ENCODE measurements at places on chromosomes 13 and 19.

DNA sequence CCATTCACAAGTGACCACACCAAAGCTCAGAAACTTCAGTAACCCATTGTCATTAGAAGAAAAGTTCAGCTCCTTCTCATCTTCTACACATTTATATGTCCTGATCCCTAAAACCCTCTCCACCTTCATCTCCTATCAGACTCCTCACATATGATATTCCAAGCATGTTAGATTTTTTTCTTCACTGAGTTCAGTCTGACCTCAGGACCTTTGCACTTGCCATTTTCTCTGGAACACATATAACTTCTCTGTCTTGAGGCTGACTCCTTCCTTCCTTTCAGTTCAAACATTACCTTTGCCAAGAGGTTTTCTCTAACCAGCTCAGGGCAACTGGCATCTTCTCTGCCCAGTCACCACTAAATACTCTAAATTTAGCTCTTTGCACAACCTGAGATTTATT is 54.1 kb downstream of the C13orf42 start:
- DNase-seq, result no peak

DNA sequence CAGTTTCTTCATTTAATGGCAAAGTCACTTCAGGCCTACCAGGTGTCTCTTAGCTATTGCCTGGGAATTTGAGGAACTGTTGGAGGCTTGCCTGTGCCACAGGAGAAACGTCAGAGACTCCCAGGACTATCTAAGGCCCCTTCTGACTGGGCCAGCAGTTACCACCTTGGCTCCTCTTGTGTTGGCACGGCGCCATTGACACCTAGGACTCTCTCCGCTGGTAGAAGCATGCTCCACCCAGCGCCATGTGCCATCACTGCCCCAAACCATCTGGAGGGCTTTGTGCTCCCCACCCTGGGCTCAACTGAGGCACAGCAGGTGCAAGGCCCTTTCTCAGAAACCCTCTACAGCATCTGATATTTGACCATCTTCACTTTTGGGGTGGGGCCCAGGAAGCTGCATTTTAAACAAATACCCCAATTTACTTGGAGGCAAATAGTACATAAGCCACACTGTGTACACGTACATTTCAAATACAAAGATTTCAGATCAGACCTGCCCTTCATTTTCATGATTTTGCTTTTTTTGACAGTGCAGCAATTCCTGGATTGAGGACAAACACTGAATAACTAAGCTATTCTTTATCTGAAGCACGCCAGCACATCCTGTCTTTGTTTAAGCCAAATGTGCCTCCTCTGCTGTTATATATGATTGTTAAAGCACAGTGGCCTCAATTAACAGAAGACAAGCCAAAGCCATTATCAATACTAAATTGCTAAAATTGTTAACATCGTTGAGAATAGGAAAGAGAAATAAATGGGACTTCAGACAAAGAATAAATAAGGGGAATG is 59.9 kb upstream of the TPP2 start:
- DNase-seq, result no peak

GRCh38 chr19:40424637-40425449 is 949 bp downstream of the SERTAD1 start:
- DNase-seq, result no peak

DNA sequence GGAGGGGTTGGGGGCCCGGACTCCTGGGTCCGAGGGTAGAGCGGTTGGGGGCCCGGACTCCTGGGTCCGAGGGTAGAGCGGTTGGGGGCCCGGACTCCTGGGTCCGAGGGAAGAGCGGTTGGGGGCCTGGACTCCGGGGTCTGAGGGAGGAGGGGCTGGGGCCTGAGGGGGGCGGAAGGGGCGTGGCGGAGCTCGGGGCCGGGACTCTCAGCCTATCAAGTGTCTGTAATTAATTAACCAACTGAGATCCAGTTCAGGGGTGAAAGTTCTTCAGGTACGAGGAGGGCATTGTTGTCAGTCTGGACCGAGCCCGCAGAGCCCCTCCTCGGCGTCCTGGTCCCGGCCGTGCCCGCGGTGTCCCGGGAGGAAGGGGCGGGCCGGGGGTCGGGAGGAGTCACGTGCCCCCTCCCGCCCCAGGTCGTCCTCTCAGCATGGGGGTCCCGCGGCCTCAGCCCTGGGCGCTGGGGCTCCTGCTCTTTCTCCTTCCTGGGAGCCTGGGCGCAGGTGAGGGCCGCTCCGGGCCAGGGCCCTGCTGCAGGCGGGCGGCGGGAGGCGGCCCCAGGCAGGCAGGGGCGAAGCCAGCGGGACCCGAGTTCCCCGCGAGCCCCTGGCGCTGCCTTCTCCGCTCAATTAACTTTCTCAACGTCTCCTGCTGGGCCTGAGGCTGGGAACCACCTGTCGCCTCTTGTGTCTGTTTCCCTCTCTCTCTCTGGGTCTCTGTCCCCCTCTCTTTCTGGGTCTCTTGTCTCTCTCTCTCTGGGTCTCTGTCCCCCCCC is 697 bp downstream of the FCGRT start:
- no peak for DNase-seq

GRCh38 chr13:110211735-110212134 is 95.2 kb downstream of the COL4A1 start:
- DNase-seq, result no peak

DNA sequence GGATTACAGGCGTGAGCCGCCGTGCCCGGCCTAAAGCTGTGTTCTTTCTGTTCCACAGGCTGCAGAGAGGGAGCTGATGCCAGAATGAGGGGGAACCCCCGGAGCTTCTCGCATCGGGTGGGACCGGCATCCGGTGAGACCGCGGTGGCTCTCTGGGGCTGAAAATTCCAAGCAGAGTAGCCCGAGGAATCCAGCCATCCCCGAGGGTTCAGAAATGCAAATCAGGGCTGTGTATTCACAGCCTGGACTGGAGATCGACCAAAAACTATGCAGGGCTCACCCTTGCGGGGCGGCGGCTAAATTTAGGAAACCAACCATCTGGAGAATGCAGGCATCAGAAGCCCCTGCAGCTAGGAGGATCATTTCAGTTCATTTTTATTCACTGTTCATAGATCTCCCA is 99.2 kb downstream of the GNG7 start:
- DNase-seq, result no peak

DNA sequence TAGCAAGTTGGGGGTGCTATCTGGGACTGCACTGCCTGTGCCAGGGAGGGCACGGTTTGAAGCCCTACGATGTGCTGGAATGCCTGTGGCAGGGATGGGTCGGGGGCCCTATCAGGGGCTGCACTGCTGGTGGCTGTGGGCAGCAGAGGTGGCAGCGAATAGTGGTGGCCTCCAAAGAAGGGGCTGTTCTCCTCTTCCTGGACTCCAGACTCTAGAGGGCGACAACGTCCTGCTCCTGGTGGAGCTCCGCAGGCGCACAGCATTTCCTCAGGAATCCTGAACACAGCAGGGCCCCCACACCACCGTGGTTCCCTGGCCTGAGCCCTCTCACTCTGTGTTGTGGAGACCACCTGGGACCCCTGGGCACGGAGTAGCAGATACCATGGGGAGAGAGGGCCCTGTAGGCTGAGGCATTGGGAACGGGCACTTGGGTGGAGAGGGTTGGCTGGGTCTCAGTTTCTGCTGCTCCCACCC is 145.6 kb downstream of the TNFRSF19 start:
- no peak for DNase-seq

DNA sequence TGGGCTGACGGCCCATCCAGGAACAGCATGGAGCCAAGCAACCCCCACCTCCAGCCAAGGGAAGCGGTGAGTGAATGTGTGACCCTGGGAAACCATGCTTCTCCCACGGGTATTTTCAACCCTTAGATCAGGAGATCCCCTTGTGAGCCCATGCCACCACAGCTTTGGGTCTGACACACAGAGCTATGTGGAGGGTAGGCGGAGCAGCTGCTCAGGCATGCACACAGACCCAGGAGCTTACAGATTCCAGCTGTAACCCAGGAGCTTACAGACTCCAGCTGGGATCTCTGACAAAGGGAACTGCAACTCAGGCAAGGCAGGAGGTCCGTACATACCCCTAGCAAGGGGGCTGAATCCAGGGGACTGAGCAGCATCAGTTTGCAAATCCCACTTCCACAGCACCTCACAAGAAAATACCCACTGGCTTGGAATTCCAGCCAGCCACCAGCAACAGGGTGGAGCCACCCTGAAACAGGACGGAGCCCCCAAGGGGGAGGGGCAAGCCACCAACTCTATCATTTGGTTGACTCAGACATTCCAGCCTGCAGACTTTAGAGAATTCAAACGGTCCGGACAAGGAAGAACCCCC is 40.8 kb upstream of the RFXAP start:
- no peak for DNase-seq

DNA sequence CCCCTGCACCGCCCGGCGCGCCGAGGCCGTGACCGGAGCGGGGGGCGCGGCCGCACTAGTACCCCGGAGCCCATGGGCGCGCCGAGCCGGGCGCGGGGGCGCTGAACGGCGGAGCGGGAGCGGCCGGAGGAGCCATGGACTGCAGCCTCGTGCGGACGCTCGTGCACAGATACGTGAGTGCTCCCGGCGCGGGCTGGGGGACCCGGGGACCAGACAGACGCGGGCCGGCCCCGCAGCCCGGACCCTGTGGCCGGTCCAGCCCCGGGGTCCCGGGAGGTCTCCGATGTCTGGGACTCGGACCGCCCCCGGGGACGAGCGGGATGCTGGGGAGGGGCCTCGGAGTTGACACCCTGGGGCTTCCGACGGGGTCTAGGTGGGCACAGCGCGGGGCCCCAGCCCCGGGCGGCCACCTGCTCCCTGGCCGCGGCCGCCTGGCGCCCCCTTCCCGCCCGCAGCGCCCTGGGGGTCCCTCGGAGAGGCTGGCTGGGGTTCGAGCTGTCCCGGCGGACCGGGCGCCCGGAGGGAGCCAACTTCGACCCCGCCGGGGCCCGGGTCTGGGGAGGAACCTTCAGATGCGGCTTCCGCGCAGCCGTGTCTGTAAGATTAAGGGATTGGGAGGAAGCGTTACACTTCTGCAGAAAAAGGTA is 568 bp downstream of the ATP11A start:
- DNase-seq, result no peak

DNA sequence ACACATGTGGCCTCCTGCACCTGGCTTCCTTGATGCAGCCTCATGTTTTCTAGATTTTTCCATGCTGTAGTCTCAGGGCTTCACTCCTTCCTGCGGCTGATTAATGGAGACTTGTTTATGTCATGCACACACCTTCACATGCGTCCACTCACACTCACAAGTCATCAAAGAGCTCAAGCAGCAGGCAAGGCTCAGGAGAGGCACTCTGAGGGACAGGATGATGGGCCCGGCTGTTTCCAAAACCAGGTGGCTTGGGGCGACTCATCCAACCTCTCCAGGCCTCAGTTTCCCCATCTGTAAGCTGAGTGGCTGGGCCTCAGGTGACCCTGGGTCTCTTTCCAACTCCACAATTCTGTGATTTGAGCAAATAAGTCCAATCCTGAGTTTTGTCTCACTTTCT is 36.9 kb downstream of the RASA3 start:
- DNase-seq, result no peak

All from activated T-helper 1 cell treated with anti-CD3 and anti-CD28 coated beads, Interleukin-2, amount 50 U/mL, for 16 hours (primary cell).